ENCODE measurements at places on chromosomes 12 and 14.
A peak's percentile ranks its signal among the peaks of the same experiment; 100 is the strongest.

GRCh38 chr14:71232506-71232905 is 325.2 kb downstream of the PCNX1 start:
- peak; percentile 69 for DNase-seq

GRCh38 chr14:80387563-80387981 is 176.3 kb upstream of the DIO2 start:
- no peak for DNase-seq

- DNase-seq = peak; percentile 36
These were observed 9.5 kb downstream of the CDKN1B start for GRCh38 chr12:12726555-12727093.

GRCh38 chr12:40735551-40736230 is 43.5 kb downstream of the CNTN1 start:
- peak; percentile 73 for DNase-seq

DNA sequence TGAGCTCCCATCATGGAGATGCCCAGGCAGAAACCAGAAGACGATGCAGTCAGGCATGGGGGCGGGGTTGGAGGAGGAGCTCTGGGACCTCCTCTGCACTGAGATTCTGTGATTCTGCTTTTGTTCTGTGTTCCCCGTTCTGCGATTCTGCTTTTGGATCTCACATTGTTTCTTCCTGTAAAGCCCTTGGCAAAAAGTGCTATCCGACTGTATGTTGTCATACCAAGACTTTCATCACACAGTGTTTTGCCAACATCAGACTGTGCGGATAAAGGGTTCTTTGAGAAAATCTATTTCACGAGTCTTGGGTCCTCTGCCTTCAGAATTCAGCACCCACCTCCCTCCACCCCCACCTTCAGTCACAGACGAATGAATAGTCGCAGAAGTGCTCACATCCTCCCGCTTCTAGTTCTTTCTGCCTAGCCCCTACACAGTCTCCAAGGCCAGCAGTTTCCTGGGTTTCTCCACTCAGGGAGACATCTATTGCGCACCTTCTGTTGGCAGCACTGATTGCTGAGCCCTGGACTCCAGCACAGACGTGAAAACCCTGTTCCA is 24.7 kb upstream of the PWP1 start:
- DNase-seq = no peak

GRCh38 chr14:52918486-52918885 is 32.4 kb downstream of the FERMT2 start:
- DNase-seq = no peak

- DNase-seq = peak; percentile 34
These were observed 166.7 kb downstream of the SLC38A4 start for GRCh38 chr12:46659032-46659650.

DNA sequence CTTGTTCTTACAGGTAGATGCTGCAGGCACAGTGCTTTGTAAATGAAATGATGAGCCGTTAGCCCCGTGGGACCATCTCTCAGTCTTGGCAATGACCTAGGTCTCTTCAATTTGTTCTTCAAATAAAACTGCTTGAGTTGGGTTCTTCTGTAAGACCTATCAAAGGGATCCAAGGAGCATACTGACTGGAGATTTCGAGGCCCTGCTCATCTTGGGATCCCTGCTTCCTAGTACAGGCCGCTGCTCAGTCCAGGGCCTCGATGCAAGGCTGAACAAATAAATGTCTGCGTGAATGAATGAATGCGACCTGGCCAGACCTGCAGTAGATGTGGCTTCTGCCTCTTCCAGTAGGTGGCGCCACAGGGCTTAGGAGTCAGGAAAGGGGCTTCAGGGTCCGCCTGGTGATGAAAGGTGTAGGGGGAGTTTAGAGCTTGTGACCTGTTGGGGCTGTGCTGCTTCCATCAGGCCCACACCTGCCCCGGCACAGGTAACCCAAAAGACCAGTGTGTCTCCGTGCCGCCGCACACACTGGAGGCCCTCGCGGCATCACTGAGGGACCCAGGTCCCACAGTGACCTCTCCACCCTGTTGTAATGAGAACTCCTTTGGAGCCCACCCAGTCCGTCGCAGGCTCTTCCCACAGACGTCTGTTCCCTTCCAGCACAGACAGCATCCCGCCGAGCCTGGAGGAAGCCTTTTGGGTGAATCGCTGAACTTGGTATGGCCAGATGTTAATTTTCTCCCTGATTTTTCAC is 4.4 kb downstream of the CACNA1C start:
- peak; percentile 90 for DNase-seq

- DNase-seq = peak; percentile 37
These were observed 21.2 kb upstream of the KLC1 start for GRCh38 chr14:103607822-103608221.

- DNase-seq = no peak
These were observed 4.7 kb upstream of the PPP2R5E start for GRCh38 chr14:63547798-63548335.

DNA sequence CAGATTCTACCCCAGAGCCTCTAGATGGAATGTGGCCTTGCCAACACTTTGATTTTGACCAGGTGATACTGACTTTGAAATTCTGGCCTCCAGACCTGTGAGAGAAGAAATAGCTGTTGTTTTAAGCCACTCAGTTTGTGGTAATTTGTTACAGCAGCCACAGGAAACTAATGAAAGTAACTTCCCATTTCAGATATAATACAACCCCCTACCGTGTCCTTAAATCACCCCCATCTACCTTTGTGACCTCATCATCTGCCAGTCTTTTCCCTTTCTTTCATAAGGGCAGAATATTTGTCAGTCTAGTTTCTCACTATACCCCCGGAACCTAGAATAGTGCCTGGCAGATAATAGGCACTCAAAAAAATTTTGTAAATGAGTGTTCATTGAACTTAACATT is 39.6 kb downstream of the PPP4R4 start:
- no peak for DNase-seq

DNA sequence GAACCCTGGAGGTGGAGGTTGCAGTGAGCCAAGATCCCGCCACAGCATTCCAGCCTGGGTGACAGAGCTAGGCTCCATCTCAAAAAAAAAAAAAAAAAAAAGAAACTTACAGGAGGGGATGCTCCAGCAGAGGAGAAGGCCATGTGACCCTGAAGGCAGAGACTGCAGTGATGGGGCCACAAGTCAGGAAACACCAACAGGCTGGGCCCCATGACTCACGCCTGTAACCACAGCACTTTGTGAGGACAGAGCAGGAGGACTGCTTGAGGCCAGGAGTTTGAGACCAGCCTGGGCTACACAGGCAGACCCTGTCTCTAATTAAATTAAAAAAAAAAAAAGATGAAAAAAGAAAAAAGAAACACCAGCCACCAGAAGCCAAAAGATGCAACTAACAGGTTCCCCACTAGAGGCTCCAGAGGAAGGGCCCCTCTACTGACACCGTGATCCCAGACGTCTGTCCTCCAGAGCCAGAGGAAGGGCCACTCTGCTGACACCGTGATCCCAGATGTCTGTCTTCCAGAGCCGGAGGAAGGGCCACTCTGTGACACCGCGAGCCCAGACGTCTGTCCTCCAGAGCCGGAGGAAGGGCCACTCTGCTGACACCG is 9.1 kb upstream of the GLT1D1 start:
- DNase-seq = no peak

DNA sequence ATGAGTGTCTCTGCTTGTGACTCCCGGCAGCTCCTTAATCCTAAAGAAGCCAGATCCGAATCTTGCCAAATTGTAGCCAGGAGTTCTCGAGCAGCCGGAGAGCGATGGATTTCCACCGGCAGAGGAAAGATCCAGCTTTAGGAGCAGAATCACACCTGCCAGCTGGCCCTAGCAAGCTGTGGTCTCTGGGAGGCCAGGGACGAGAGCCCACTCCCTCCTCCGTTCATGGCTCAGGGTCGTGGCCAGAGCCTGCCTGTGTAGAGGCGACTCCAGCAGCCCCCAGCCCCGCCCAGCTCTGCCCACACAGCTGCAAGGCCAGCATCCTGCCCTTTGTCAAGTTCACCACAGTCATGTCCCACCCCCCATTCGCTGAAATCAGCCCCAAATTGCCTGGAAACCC is 121.0 kb downstream of the SCARB1 start:
- no peak for DNase-seq

DNA sequence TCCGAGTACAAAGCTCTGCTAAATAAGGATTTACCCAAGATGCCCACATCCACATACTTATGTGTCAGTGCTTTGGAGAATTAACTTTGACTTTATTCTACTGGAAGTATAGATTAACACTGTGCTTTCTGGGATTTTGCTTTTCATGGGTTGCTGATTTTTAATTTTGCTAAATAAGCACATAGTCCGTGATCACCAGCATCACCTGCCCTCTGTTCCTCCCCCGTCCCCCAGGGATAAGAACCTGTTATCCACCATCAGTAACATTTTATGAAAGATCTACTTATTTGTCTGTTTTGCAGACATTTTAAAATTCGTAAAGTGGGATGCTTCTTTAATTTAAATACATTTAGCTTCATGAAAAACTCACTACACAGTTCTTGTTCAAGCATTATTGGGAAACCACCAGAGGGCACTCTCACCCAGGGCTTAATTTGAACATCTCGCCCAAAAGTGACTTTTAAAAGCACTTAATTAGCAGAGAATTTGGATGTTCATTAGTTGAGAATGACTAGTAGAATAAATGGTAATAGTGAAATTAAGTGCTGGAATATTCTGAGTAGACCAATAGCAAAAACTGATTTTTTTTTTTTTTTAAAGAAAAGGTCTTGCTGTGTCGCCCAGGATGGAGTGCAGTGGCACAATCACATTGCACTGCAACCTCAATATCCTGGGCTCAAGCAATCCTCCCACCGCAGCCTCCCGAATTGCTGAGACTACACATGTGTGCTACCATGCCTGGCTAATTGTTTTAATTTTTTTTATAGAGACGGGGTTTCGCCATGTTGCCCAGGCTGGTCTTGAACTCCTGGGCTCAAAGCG is 35.7 kb downstream of the MRPL42 start:
- DNase-seq = peak; percentile 57

DNA sequence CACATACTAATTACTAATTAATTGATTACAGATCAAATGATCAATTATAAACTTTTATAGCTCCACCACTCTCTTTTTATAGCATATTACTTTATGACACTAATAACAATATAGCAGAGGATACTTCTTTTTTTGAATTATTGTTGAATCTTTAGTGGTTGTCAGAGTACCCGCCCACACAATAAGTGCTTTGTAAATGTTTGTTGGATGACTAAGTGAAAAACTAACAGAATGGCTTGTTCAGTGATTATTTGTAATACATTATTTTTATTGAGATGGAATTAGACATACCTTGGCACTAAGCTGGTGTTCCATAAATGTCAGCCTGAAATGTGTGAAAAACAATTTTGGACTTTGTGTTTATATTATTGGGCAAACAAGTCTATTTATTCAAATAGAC is 670.5 kb upstream of the ATXN7L3B start:
- DNase-seq = no peak

GRCh38 chr12:124259154-124260066 is 35.5 kb upstream of the RFLNA start:
- no peak for DNase-seq

DNA sequence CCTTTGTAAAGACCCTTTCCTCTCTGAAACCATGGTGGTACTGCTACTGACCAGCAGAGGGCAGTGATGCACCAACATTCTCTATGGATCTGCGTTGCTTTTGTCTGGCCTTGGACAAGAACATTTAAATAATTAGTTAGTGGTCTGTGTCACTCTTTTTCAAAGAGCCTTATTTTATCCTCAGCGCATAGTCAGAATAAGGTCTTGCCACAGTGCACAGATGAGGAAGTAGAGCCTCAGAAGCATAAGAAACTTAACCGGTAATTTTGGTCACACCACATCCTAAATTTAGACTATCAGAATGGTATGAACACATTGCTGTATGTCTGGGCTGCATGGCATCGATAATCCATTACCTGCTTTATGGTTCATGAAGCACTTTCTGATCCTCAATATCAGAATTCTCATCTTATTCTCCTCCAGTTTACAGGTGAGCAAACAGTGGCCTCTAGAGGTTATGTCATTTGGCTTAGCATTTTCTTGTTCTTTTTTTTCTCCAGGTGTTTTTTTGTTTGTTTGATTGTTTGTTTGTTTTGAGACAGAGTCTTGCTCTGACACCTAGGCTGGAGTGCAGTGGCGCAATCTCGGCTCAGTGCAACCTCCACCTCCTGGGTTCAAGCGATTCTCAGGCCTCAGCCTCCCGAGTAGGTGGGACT is 23.7 kb upstream of the IFT81 start:
- DNase-seq = peak; percentile 74

DNA sequence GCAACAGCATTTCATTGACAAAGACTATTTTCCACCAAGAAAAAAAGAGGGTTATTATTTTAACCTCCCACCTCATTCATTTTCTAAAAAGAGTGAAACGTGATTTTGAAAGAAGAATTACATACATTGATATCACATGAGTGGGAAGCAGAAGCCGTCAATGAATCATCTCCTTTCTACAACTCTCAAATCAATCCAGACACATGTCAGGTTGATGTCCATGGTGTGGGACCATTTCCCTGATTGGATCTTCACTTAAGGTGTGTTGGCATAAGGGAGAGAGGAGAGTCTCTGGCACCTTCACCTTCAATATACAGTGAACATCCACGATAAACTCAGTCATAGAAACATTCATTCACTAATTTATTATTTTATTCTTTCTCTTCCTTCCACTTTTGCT is 1095.1 kb downstream of the BCL11B start:
- DNase-seq = no peak

GRCh38 chr12:103779410-103780092 is 61.5 kb downstream of the NT5DC3 start:
- DNase-seq = no peak

GRCh38 chr14:74503291-74503937 is 9.8 kb downstream of the ISCA2 start:
- no peak for DNase-seq

Data from NCI-H69 (cell line).